ENCODE measurements at places on chromosomes 6 and 20.

DNA sequence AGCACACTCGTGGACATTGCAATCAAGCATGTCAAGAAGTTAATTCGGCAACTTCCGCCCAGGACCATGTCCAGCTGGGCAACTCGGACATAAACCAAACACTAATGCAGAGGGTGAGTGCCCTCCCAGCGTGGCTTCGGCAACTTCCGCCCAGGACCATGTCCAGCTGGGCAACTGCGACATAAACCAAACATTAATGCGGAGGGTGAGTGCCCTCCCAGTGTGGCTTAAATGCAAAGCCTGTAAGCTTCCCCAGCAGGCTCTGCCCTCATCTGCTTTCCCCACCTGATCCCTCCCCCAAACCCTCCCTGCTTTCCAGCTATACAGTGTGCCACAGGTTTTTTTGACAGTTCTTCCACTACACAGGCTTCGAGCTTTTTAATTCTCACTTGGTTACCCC is 143.4 kb downstream of the PXDC1 start:
- no peak for DNase-seq

DNA sequence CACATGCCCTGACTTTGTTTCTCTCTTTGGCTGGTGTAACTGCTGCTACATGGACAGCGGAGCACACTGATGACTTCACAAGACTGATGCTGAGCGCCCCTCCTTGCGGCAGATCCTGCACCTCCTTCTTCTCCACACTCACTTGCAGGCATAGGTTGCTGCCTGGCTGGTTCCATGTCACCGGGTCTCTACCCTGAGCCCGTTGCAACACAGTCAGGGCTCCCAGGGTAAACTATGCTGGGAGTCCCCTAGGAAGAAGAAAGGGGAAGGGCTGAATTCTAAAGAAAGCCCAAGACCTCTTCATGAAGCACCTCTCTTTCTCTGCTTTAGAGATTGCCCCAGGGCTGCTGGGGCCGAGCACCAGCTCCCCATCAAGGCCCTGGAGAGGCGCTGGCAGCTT is 83.3 kb upstream of the DUSP22 start:
- no peak for DNase-seq

DNA sequence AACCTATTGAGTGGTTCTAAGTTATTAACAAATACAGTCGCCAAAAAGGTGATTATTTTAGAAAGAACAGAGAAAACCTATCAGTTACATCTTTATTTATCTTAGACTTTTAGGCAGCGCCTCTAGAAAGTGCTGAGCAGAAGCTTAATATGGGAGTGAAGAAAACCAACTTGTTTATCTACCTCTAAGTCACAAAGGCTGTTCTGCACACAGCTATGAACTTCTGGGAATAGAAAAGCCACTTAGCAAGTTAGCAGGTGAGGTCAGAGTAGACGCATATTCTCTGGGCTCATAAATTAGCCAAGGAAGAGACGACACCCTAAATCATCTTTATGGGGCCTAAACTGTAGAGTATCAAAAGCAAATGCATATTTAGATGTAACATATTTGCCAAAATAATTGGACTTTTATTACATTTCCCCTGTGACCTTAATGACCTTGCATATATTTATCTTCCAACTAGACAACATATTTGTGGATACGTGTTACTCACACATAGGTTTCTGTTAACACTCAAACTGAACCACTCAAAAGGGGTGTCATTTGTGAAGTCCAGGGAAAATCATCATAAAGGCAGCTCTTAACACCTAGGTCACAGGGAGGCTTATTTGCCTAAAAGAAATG is 267.1 kb downstream of the ADGB start:
- DNase-seq: no peak

DNA sequence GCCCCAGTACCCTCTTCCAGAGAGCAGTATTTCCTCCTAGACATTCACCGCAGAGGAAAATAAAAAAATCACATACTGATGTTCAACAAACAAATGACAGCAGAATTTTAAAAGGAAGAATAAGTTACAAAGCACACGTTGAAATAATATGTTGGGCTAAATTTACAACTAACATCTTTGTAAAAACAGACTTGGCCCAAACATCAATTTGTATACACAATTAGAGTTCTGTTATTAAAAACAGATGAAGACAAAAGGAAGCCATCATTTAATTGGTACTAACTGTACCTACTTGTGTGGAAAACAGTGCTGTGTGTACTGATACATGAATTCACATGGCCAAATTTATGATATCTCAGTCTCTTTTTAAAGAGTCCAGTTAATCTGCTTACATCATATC is 46.3 kb downstream of the KIF6 start:
- no peak for DNase-seq

GRCh38 chr6:150934380-150934779 is 68.9 kb downstream of the MTHFD1L start:
- DNase-seq: no peak

DNA sequence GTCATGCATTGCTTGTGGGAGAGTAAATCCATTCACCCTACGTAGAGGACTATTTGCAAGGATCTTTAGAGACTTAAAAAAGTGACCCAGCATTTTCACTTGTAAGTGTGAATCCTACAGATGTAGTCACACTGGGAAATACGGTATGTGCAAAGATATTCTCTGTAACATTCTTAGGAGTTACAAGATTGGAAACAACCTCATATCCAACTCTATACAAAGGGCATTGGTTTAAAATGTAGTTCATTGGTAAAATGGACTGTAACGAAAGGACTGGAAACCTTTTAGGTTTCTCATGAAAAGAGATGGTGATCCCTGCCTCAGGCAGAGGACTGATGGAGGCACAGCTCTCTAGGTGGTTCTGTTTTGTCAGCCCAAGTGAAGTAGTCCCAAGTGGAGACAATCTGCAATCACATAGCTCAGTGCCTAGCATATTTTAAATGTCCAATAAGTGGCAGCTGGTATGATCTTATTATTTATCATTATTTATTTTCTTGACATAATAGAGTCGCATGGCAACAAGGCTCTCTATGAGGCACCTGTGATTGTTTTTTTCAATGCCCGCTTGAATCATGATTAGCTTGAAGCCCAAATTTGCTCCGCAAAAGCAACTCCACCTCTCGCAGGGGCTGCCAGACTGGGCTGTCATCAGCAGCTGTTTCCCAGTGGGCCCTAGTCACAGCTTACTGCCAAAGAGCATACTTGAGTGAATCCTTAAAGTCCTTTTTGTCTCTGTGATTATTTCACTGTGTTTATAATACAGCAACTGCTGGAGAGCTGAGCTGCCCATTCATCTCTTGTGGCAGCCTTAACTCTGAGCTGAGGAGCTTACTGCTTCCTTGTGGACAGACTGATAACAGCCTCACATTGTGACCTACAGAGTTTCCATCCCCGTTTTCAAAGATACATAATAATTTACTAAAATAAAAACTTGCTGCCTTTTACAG is 19.8 kb upstream of the ENPP1 start:
- no peak for DNase-seq

GRCh38 chr6:7697820-7698623 is 27.9 kb upstream of the BMP6 start:
- DNase-seq: peak; percentile 6

DNA sequence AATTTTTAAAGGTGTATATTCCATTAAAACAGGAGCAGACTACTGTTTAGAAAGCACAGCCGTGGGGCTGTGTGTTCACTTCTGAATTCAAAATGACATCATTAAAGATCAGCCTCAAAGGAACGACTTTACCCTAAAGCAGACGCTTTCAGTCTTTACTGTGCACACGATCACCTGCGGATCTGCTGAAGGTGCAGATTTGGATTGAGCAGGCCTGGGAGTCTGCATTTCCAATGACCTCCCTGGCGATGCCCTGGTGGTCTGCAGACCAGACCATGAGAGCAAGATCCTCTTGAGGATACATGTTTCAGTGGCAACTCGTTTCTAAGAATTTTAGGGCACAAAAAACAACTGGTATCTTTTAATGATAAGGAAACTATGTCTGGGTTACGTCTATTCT is 27.2 kb downstream of the TXNDC5 start:
- DNase-seq: no peak

- DNase-seq: no peak
Observed at GRCh38 chr6:17269840-17270239, 11.3 kb upstream of the RBM24 start.

DNA sequence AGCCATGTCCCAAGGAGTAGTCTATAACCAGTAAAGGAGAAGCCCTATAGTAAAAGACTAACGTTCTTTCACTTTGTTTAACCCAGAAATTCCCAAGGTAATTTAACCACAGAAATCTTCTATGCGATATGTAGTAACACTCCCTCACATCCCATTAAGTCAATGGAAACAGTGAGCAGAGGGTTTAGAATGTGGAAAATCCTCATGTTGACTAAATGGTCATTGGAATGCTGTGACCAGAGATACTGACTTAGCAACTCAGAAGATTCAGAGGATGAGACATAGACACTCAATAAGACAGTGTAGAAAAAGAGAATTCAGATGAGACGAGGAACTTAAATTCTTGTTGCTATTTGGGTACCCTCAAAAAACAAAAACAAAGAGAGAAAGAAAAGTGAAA is 562.2 kb upstream of the NOX3 start:
- DNase-seq: no peak

GRCh38 chr6:159969204-159969912 is 476 bp downstream of the IGF2R start:
- peak; percentile 51 for DNase-seq

DNA sequence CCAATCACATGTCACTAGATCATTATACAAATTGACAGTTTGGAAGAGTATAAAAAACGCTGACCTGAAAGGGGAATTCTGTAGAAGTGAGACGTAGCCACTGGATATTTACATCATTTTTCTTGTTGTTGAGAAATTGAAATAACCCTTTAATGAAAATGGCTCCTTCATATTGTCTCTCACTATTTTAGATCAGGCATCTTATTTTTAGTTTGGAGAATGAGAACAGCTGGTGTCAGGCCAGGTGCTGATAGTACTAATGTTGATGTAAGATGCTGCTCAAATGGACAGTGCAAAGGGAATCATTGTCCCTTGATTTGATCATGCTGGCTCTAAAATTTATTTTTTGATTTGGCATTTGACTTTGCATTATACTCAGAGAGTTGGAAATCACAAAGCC is 17.4 kb downstream of the NKAIN2 start:
- DNase-seq: no peak

DNA sequence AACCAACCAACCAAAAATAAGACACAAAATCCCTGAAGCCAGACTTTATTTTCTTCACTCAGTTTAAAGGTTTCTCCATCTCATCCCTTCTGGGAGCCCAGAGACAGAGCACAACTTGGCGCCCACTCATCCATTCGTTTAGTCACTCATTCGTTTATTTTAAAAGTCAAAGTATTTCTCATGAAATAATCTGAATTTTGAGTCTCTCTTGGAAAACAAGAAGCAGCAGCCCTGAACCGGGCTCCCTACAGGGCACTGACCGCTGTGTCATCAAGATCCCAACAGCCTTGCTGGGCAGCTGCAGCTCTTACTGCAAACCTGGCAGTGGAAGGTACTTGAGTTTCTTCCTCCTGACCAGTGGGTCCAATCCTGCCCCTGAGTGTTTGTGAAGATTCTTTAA is 171.6 kb downstream of the THBS2 start:
- no peak for DNase-seq

DNA sequence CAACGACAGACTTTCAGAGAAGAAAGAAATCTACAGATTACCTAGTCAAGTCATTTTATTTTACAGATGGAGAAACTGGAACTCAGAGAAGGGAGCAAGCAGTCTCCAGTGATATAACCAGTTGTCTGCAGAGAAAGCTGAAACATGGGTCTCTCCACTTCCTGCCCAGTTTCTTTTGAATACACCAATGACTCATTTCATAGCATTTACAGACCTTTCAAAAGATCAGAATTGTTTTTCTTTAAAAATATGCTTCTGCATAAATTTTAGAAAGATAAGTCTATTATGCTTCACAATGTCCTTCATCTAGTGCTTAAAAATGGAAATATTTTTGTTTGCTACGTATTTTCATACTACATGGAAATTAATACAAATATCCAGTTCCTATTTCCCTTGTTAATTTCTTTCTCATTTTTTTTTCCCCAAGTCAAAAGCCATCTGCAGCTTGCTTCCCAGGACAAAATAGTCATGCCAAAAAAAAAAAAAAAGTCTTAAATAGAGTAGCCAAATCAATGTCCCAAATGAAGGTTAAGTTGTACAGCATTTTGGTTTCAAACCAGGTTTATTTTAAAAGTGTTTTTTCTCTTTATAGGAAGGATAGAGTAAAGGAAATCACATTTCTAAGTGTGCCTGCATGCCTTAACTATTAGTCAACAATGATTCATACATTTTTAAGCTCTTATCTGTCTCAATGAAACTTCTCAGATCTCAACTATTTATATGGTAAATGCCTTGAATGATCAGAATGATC is 36.9 kb downstream of the ARHGAP18 start:
- DNase-seq: no peak
